ENCODE measurements at places on chromosomes 16 and 17.

GRCh38 chr16:83771306-83771942 is 36.4 kb upstream of the HSBP1 start:
- DNase-seq, result no peak

DNA sequence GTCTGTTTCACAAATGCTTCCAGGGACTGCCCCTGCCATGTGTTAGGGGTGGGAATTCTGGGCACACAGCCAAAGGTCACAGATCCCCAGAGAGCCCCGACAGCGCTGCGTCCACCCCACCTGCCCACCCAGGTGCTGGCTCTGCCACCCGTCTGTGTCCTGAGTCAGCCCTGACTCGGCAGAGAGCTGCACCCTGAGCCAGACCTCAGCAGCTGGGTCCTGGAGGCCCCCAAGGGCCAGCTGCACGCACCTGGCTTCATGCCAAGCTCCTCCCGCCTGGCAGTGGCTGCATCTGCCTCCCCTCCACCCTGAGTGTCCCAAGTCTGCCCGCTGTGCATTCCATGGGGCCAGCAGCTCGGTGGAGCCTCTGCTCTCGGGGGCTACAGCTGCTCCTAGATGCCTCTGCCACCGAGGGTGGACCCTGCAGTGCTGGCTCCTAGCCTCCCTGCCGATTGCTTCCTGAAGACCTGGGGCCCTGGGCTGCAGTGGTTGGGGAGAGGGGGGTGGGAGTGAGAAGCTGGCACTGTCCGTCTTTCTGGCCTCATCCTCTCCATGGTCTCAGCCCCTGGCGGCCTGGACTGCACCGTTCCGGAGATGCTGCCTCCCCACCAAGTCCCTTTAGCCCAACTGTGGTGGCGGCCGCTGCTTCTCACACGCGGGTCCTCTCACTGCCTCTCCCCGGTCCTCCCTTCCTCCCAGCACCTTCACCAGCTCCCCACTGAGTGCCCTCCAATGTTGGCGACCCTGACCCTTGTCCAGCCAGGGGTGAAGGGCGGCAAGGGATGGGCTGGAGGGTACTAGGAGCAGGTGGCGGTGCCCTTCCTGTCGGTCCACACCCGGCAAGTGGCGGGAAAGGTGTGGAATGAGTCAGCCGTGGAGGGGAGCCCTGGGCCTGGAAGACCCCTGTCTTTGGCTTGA is 3.0 kb downstream of the SECTM1 start:
- no peak for DNase-seq

DNA sequence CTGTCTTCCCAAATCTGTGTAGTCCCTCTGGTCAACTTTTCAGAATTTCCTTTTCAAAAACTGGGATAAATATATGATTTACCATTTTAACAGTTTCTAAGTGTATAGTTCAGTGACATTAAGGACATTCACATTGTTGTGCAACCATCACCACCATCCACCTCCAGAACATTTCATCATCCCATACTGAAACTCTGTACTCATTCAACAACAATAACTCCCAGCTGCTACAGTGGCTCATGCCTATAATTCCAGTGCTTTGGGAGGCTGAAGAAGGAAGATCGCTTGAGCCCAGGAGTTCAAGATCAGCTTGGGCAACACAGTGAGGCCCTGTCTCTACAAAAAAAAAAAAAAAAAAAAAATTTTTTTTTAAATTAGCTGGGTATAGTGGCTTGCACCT is 131.0 kb downstream of the AATF start:
- no peak for DNase-seq

- no peak for DNase-seq
These were observed at the start of gene PLXDC1 for GRCh38 chr17:39151150-39151942. PLXDC1 (minus strand) TSS chr17:39151637; CDS start chr17:39151437, 200 bp downstream.

GRCh38 chr17:63910096-63910495 is 962 bp downstream of the CSHL1 start:
- no peak for DNase-seq

DNA sequence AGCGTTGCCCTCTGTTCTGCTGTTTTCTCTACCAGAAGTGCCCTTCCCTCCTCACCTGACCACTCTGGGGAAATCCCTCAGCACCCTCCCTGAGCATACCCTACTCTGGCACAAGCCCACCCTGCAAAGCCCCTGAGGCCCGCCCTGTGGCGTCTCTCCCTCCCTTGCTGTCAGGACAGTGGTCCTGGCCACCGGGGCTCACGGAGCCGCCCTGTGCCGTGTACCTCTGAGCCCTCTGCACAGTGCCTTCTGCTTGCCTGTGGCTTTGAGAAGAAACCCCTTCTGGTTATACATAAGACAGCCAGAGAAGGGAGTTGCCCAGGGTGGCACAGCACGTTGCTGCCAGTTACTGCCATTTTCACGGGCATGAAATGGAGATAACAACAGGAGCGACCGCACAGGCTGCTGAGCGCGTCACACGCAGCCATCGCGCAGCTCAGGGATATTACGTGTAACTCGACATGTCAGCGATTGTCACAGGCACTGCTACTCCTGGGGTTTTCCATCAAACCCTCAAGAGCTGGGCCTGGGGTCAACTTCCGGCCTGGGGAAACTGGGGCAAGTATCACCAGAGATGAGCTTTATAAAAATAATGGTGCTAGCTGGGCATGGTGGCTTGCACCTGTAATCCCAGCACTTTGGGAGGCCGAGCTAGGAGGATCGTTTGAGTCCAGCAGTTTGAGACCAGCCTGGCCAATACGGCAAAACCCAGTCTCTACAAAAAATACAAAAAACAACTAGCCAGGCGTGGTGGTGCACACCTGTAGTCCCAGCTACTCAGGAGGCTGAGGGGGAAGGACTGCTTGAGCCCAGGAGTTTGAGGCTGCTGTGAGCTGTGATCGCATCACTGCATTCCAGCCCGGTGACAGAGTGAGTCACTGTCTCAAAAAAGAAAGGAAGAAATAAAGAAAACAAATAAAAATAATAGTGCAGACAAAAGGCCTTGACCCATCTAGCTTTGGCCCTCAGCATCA is 14.8 kb downstream of the SCGB1C2 start:
- no peak for DNase-seq

GRCh38 chr17:5396612-5397011 is 22.9 kb downstream of the NUP88 start:
- no peak for DNase-seq
